ENCODE measurements at places on chromosomes 5 and 9.

DNA sequence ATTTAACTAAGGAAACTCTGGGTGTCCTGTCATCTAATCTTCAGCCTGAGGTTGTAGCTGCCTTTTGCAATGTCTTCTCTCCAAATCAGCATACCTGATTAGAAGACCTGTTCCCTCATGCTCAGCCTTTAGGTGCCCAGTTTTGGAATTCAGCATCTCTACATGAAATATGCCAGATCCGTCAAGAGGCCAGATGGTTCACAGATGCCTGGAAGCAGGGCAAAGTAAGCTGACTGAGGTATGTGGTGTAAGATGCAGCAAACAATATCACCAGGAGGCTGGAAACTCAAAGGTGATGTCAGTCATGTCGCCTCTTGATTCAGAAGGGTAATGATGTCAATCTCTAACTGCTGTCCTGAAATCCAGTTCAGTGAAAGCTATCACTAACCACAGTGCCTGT is 324.4 kb downstream of the PRELID2 start:
- DNase-seq = no peak

GRCh38 chr9:94734054-94734754 is 7.7 kb downstream of the AOPEP start:
- DNase-seq = no peak

GRCh38 chr9:104313396-104314110 is 190.5 kb upstream of the OR13F1 start:
- no peak for DNase-seq

GRCh38 chr5:5037674-5038073 is 102.5 kb upstream of the ADAMTS16 start:
- DNase-seq = no peak

GRCh38 chr9:88934876-88935535 is 56.3 kb upstream of the S1PR3 start:
- DNase-seq = no peak

- DNase-seq = no peak
Observed at GRCh38 chr5:80926979-80927656, 33.0 kb upstream of the RASGRF2 start.

DNA sequence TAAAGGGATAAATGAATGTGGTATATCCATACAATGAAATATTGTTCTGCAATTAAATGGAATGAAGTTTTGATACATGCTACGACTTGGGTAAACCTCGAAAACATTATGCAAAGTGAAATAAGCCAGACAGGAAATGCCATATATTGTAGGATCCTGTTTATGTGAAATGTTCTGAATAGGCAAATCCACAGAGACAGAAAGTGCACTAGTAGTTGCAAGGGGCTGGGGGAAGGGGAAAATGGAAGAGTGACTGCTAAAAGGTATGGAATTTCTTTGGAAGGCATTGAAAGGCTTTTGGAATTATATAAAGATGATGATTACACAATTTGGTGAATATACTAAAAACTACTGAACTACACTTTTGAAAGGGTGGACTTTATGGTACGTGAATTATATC is 97.0 kb downstream of the FOXD1 start:
- DNase-seq = no peak

DNA sequence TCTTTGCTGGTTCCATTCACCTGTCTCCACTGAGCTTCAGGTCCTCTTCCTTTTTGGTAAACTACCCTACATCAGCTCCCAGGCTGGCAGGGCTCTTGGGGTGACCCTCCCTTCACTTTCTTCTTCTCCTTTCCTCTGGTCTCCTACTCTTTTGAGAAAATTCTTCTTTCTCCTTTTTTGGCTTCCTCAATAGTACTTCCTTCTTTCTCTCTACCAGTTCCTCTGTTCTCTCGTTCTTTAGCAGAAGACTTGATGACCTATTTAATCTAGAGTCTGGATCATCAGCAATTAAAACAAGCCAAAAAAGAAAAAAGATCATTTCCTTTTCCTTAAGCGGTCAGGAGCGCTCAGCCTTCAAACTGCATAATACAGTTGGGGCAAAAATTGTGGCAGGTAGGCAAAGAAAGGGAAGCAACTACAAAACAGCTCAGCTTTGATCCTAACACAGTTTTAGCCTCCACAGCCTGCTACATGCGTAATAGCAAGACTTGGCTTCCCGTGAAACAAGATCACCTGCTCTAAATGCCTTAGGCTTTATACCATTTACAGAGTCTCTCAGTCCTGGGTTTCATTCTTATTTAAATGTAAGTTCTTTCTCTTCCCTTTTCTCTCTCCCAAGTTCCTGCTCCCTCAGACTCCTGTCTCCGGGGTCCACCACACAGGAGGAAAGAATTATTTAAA is 14.0 kb upstream of the GSN start:
- no peak for DNase-seq

DNA sequence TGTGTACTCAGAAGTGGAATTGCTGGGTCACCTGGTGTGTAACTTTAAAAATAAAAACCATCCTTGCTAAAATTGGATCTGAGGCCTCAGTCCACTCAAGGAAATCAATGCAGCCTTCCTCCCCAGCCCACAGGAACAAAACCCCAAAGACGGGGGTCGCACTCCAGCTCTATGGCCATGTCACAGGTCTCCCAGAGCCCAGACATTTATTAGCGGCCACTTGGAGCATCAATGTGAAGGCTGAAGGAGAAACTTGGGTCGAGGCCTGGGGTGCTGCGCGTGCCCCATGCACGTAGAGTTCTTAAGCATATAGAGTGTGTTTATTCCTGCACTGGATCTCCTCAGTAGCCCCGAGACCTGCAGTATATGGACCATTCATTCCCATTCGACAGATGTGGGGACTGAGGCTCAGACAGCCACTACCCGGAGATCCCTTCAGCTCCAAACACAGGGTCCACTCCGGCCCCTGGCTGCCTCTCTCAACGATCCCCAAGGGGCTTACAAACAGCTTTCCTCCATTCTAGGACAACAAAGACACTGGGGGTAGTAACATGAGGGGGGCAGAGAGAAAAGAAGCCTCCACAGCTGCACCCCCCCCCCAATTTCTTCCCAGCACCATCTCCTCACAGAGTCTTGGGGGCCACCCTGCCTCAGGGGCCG is 14.3 kb upstream of the OLFM1 start:
- no peak for DNase-seq

All from stimulated activated CD4-positive, alpha-beta T cell treated with anti-CD3 and anti-CD28 coated beads, Interleukin-2, amount 100 ng/mL, for 4 hours (primary cell).